ENCODE measurements at places on chromosomes 16 and 17.
A peak's percentile ranks its signal among the peaks of the same experiment; 100 is the strongest.

- DNase-seq, result no peak
These were observed 83.0 kb downstream of the ANKRD11 start for GRCh38 chr16:89407282-89407924.

GRCh38 chr17:57447357-57447989 lies 191.2 kb downstream of the MSI2 start:
- no peak for DNase-seq

GRCh38 chr16:48492133-48492532 lies 106.9 kb upstream of the SIAH1 start:
- no peak for DNase-seq

DNA sequence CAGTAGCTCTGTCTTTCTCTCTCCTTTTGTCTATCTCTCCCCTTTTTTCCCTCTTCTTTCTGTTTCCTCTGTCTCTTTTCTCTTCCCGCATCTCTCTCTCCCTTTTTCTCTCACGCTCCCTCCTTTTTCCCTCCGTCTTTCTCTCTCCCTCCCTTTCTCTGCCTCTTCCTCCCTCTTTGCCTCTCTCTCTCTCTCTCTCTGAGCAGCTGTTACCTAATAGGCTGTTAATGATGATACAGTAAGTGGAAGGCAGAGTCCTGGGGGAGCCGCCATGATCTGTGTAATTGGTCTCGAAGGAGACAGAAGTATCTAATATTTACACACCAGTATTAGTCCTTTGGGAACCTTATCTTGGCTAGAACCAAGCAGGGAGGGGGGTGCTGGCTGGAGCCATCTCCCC lies 136.1 kb upstream of the CIBAR2 start:
- no peak for DNase-seq

- no peak for DNase-seq
These were observed 173.0 kb downstream of the FOXL1 start for GRCh38 chr16:86751076-86752030.

- no peak for DNase-seq
These were observed 7.0 kb downstream of the DOC2A start for GRCh38 chr16:30003670-30004423.

GRCh38 chr16:50697881-50698767 lies 4.7 kb downstream of the NOD2 start:
- DNase-seq, result no peak

- no peak for DNase-seq
These were observed 6.6 kb downstream of the ENDOV start for GRCh38 chr17:80421381-80422090.

GRCh38 chr17:64984851-64985521 lies 65.7 kb upstream of the LRRC37A3 start:
- DNase-seq, result no peak

DNA sequence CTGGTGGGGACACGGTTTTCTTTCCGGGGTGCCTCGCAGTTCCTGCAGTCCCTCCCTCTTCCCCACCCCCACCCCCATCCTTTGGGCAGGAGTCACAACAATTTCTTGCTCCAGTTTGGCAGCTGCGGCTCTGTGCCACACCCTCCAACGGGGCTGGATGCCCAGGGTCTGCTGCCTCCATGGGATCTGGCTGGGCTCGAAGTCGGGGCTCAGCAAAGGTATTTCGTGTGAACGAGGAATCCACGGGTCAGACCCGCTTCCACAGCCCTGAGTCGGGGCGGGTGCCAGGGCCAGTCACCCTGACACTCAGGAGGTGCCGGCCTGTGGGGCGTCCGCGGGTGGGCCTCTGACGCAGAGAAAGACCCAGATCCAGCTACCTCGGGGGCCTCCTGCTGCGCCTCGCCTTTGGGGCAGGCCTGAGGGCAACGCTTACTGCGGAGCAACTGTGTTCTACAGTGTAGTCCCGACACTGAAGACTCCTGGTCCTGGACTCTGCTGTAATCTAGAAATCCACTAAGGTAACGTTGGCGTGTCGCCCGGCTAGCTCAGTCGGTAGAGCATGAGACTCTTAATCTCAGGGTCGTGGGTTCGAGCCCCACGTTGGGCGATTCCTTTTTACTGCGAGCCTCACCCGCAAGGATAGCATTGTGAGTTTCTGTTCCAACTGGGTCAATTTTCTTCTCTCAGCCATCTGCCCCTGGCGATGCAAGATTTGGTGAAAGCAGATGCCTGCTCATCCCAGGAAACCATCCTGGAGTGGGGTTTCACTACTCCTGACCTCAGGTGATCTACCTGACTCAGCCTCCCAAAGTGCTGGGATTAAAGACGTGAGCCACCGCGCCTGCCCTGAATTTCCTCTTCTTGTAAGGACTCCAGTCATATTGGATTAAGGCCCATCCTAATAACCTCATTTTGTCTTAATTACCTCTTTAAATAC lies 12.6 kb upstream of the OR1F1 start:
- DNase-seq, result peak; percentile 57

GRCh38 chr17:78043031-78043430 lies 84.5 kb downstream of the TNRC6C start:
- DNase-seq, result no peak

DNA sequence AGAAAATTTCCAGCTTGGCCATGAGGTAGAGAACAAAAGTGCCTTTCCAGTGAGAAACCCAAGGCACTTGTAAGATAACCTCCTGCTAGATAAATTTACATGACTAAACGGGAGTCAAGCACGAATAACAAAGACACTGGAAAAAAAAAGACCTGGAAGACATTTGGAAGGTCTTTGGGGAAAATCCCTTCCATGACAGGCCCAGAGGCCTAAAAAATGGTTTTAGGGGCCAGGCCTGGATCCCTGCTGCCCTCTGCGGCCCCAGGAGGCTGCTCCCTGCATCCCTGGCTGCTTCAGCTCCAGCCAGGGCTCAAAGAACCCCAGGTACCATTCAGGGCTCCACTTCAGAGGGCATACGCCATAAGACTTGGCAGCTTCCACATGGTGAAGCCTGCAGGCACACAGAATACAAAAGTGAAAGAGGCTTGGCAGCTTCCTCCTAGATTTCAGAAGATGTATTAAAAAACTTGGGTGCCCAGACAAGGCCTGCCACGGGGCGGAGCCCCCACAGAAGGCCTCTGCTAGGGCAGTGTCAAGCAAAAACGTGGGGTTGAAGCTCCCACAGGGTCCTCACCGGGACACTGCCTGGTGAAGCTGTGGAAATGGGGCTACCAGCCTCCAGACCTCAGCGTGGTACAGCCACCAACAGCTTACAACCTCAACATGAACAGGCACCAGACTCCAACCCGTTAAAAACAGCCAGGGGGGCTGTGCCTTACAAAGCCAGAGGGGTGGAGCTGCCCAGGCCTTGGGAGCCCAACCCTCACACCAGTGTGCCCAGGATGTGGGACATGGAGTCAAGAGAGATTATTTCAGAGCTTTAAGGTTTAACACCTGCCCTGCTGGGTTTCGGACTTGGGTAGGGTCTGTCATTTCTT lies 77.1 kb downstream of the SDK2 start:
- DNase-seq, result no peak

DNA sequence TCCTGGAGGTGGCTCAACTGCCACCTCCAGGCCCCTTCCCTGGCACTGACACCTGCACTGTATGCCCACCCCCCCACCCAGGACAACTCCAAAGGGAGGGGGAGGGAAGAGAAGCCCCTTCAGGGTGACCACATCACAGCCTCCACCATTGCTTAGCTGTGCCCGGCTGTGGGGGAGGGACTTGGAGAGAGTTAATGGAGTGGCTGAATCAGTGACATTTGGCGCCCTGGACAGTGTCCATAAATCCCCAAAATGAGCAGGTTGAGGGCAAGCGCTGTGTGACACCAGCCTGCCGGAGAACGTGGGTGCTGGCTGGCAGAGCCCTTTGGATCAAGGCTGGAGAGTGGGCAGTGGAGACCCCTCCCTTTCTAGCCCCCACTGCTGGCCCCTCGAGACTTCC lies 883 bp downstream of the USH1G start:
- DNase-seq, result no peak

- peak; percentile 86 for DNase-seq
These were observed at the start of the genes KCTD19 and LRRC36 for GRCh38 chr16:67326472-67327309. KCTD19 (minus strand) TSS chr16:67326741; CDS start chr16:67326707, 34 bp downstream. LRRC36 (plus strand) TSS chr16:67326815; CDS start chr16:67326863, 48 bp downstream.

GRCh38 chr17:1197379-1197778 lies 17.6 kb upstream of the ABR start:
- DNase-seq, result no peak

DNA sequence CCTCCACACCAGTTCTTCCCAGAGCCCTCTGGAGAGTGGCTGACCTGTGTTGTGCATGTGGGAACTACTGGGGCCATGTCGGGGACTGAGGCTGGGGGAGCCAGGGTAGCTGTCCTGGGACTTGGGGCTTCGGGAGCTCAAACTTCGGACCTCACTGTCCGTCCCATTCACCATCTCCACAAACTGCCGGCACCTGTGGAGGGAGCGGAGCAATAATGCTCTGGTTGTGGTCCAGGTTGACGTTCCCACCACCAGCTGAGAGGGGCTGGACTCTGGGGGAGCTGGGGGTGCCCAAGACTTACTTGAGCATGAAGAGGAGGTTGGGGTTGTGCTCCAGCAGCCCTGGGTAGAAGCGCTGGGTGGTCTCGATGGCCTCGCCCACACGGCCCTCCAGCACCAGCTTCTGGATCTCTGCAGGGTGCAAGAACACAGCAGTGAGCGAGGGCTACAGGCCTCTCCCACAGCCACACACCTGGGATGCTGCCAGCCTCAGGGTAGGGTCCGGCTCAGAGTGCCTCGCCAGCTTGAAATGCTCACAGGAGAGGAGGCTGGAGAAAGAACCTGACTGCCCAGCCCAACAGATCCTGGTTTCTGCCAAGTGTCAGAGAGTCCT lies 10.6 kb upstream of the GFOD2 start:
- no peak for DNase-seq

DNA sequence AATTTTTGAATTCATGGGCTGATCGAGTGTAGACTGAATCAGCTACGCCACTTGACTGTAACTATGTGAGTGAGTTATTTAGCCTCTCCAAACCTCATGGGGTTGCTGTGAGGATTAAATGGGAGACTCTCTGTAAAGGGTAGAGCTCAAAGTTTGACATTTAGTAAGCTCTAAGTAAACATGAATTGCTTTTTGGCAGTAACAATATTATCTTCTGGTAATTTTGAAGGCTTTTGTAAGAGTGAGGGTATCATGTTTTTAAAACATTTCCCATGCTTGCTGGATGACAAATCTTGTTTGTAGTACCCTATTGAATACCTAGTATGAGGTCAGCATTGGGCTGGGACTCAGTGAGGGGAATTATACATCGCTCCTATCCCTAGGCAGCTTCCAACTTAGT lies 35.3 kb downstream of the MRTFB start:
- DNase-seq, result no peak

DNA sequence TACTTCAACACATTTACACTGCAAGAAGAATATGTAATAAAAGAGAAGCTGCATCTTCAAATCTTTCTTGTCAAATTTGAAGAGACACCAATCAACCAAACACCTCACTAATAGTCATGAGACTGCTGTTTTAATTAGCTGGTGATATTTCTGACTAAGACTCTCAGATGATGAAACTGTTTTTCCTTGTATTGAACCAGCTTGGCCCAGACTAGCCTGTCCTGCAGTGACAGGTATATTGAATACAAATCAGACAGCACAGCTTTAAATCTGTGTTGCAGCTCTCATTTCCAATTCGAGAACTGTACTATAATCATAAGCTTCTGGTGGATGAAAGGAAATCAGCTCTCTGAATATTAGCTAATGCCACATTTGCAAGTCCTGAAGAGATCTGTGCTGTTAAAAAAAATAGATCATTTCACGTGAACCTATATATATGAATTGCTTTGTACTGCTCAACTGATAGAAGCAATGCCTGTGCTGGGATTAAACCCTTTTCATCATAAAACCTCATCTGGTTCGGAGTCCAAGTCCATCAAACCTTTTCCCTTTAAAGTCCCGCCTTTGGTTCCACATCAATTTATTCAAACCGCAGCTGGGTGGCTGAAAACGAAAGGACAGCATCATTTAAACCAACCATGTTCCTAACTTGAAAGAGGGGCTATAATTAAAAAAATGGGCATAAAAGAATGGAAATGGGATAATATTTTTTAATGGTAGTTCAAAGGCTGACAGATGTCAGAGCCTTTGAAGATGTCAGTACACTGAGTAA lies 306.2 kb downstream of the CEP112 start:
- no peak for DNase-seq

DNA sequence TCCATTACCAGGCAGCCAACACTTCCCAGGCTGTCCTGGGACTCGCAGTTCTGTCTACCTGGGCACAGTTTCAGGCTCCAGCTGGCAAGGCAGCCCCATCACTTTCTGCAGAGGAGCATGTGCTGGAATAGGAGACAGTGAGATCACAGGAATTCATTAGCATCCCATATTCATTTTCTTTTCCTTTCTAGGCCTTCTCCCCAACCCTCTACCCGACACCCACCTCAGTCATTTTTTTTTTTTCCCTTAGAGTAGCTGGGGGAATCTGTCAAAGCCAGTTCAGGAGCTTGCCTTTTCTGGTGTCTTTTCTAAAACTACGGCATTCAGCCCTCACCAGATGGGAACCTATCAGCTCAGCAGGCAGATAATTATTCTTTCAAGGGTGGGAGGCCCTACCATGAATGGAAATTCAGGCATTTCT lies 42.4 kb upstream of the FBXO47 start:
- no peak for DNase-seq

DNA sequence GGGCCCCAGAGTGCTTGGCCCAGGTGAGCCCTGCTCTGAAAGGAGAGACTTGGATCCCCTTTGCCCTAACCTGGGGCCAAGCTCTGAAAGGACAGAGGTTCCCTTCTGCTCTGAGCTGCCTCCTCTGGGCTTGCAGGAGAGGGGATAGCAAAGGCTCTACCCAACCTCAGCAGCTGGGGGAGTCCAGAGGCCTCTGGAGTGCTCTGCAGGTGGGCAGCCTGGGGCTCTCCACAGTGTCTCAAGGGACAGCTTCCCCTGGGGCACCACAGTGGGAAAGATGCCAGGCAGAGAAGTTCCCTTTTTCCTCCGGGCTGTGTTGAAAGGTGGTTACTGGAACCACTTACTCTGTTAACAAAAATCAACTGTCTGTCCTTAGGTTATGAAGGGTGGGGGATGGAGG lies 48.2 kb upstream of the MGAT5B start:
- DNase-seq, result no peak

GRCh38 chr16:69688589-69688988 lies 37.8 kb downstream of the NQO1 start:
- no peak for DNase-seq

- DNase-seq, result no peak
These were observed 18.6 kb downstream of the AP2B1 start for GRCh38 chr17:35605678-35606077.

GRCh38 chr17:12659500-12659899 lies 6.2 kb upstream of the MYOCD start:
- DNase-seq, result no peak

DNA sequence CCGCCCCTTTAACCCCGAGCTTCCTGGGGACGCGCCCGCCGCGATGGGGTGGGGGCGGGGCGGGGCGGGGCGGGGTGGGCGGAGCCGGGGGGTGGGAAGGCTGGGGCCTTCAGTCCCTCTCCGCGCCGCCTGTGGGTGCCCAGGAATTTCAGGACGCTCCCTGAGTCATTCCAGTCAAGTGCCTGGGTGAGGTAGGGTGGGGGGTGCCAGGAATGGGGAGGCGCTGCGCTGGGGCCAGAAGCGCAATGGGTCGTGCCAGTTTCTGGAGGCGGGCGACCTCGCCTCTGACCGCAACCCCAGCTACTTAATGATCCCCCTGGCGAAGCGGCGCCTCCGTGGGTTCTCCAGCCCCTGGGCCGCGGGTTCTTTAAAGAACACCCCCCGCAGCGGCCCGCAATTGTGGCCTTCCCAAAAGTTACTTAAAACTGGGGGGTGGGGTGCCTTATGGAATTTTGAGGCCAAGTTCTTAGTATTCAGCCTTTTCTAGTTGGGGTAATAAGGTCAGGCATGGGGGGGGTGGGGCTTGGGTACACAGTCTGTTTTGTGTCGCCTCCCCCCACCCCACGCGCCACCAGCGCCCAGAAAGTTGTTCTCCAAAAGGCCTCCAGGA lies 826 bp upstream of the GSE1 start:
- peak; percentile 47 for DNase-seq

GRCh38 chr17:73283841-73284282 lies 22.2 kb upstream of the CPSF4L start:
- DNase-seq, result no peak

Data from NCI-H1930 (cell line).